Epithelial cell of alveolus of lung (primary cell): ENCODE measurements at places on chromosomes 12 and 14. TPM values are rescaled to one million over a fixed set of nuclear protein-coding genes. Genes with fewer than 3 reads are reported as not detected.

Gene SLC25A47
- total RNA-seq = 0.48 TPM in 1 of 2 replicates, not detected in the other

Gene SERPINA9
- not detected in 2 replicates for total RNA-seq

Gene PKP2
- 0.64 and 6.7 TPM in 2 replicates for total RNA-seq

Gene SMCO3
- under 0.01 TPM in 1 of 2 replicates, not detected in the other for total RNA-seq

Gene DNAJC22
- 9.7 and 21.5 TPM in 2 replicates for total RNA-seq

Gene SLCO1B1
- total RNA-seq = not detected in 2 replicates

Gene LMO3
- total RNA-seq = 2.0 TPM in 1 of 2 replicates, not detected in the other

Gene LRP1-AS
- not detected in 2 replicates for total RNA-seq

Gene SALL2
- 8.5 and 42.6 TPM in 2 replicates for total RNA-seq

Gene CCNB1IP1
- 80.0 and 116 TPM in 2 replicates for total RNA-seq

Gene KCNJ8
- total RNA-seq = 2.3 and 3.2 TPM in 2 replicates

Gene VAMP1
- total RNA-seq = 2.6 and 20.4 TPM in 2 replicates

Gene PAPOLA
- 65.8 and 87.9 TPM in 2 replicates for total RNA-seq

Gene VRTN
- total RNA-seq = not detected in 2 replicates

Gene PTPN21
- total RNA-seq = 5.2 and 5.7 TPM in 2 replicates

Gene TCL1B
- total RNA-seq = not detected in 2 replicates

Gene LIN7A
- 7.5 and 15.6 TPM in 2 replicates for total RNA-seq

Gene KCNC2
- total RNA-seq = not detected in 2 replicates

Gene ITGB7
- not detected in 2 replicates for total RNA-seq

Gene KLRF1
- not detected in 2 replicates for total RNA-seq
